ENCODE measurements at places on chromosomes 4 and X.

- no peak for DNase-seq
These were observed 202.7 kb downstream of the OR13H1 start for GRCh38 chrX:131746491-131746968.

- DNase-seq = peak; percentile 15
These were observed 124.5 kb downstream of the EIF4E start for GRCh38 chr4:98804403-98804802.

- no peak for DNase-seq
These were observed 159.6 kb upstream of the RBPJ start for GRCh38 chr4:26161030-26161824.

DNA sequence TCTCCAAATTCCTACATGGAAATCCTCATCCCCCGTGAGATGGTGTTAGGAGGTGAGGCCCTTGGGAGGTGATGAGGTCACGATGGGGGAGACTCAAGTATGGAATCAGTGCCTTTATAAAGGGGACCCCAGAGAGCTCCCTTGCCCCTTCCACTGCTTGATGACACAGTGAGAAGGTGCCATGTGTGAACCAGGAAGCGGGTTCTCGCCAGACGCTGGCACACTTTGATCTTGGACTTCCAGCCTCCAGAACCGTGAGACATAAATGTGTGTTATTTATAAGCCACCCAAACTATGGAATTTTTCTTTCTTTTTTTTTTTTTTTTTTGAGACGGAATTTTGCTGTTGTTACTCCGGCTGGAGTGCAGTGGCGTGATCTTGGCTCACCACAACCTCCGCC is 237.6 kb downstream of the DHRSX start:
- DNase-seq = no peak

DNA sequence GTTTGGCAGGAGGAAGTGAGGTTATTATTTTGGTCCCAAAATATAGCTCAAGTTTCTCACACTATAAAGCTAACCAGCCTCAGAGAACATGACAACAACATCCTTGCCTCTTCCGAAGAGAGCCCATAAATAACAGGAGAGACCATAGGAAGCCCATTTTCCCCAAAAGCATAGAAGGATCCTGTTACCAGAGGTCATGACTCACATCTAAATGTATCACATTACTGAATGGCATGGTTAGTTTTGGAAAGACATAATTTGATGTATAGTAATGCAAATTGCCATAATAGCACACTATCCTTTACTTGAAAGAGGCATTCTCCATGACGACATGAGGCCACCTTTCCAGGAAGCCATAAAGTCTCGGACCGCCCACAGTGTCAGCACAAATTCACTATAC is 238.8 kb upstream of the GRIA3 start:
- DNase-seq = no peak

DNA sequence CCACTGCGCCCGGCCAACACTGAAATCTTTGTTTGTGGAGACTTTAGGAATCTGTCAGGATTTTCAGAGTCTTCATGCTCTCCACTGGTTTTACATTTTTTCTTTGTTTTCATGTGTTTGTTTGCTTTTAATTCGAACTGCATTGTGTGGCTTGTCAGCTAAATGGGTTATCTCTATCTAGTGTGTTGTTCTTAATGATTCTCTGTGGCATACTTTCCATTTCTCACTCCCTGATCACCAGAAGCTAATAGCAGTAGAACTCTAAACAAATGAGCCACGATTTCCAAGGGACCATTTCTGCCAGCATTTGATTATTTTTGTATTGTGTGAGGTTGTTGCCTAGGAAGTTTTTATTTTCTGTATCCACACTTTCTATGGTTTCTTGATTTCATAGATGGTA is 352.4 kb downstream of the CAMK2D start:
- no peak for DNase-seq

DNA sequence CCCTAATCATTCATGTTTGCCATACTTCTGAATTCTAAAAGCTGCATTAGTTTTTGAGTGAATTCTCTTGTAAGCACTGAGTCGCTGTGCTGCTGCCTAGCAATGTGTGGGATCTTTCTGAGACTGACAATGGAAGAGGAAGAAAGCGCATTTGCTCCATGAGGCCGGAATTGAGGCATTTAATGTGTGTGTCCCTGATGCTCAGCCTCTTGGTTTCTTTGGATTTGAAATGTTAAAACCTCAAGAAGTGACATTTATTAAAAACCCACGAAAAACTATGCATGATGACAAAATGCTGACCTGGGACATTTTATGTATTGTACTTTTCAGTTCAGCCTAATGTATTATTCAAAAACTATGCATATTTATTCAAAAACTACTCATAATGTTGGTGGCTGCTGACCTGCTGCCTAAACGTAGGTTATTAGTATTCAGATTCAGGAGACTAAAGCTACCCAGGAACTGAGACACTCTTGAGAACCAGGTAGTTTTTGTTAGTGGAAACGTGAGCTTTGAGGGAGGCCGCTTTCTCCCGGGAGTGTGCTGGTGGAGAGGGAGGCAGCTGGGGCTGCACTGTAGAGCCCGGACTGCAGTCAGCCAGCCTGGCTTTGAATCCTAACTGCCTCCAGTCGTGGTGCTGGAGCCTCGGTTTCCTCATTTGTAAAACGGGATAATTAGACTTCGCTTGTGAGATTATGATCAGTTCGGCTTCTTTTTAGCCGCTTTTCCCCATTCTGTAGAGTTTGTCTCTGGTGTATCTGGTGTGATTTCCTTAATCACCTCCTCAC is 11.3 kb downstream of the RGS12 start:
- DNase-seq = no peak

DNA sequence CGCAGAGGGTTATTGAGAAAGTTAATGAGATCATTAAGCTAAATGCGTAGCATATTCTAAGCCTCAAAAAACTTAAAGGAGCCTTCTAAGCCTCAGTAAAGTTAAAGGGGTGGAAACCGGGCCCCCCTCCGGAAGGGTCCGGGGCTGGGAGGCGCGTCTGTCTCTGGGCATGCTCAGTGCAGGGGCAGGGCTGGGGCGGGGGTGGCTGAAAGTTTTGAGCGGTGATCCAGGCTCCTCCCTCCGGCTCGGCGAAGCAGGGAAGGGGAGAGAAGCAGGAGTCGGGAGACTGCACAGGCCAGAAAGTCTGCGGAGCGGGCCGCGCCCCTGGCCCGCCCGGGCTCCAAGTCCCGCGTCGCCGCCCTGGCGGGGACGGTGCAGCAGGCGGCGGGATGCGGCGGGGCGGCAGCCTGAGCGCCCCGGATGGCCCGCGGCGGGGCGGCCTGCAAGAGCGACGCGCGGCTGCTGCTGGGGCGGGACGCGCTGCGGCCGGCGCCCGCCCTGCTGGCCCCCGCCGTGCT is at the start of gene EVC:
EVC (plus strand) TSS at position 241 of the 518 bp plus-strand sequence; CDS start at position 421, 180 bp downstream.
- DNase-seq = peak; percentile 71

- no peak for DNase-seq
These were observed 157.4 kb downstream of the GATB start for GRCh38 chr4:151603377-151603776.

DNA sequence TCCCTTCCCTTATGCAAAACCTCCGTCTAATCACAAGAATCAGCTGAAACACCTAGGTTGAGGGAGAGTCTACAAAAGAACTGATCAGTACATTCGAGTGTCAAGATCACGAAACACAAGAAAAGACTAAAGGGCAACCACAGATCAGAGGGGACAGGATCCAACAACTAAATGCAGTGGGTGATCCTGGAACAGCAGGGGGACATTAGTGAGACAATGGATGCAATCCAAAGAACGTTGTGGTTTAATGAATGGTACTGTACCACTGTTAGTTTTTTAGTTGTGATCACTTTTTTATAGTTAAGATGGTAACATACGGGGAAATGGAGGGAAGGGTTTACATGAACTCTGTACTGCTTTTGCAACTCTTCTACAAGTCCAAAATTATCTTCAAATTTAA is 79.2 kb downstream of the RELL1 start:
- DNase-seq = no peak

DNA sequence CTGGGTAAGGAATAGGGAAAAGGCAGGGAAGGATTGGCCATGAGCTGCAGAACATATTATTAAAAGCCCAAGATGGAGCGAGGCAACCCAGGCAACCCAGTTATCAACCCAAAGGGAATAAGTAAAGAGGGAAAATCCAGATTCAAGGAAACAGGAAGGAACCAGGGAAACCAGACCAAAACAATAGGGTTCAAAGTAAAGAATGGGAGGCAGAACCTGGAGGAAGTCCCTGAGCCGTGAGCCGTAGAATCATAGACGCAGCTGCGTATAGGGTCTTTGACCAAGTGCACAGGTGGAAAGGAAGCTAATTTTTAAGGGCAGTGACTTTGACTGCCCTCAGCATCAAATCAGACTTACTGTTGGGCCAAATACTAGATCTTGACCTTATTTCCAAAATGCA is 98.5 kb upstream of the SRD5A3 start:
- no peak for DNase-seq

DNA sequence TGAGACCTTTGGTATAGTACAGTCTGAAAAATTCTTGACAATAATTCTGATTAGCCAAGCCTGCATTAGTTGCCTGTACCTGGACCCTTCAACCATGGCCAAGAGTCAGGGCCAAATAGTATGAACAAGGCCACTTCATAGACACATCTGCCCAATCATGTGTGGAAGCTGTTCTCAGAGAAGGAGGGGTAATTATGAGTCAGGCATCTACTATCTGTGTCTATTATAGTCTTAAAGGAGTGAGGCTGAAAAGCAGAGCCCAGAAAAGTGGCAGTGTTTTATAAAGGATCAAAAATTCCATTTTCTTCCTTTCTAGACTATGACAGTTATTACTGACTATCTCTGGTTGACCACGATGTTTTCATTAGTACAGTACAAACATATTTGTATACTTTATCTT is 5.0 kb upstream of the ADGRL3 start:
- no peak for DNase-seq

DNA sequence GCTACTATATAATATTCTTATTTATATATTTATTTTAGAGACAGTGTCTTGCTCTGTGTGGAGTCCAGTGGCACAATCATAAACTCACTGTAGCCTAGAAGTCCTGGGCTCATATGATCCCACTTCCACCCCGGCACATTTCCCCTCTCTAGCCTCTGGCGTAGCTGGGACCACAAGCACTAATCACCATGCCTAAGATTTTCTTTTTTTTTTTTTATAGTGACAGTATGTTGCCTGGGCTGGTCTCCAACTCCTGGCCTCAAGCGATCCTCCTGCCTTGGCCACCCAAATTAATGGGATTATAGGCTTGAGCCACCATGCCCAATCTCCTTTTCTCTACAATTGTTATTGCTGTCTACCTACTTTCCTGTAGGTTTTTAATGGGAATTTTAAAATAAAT is 74.1 kb upstream of the BMP3 start:
- DNase-seq = no peak

- DNase-seq = no peak
These were observed 145.9 kb upstream of the NOCT start for GRCh38 chr4:138869631-138870030.

DNA sequence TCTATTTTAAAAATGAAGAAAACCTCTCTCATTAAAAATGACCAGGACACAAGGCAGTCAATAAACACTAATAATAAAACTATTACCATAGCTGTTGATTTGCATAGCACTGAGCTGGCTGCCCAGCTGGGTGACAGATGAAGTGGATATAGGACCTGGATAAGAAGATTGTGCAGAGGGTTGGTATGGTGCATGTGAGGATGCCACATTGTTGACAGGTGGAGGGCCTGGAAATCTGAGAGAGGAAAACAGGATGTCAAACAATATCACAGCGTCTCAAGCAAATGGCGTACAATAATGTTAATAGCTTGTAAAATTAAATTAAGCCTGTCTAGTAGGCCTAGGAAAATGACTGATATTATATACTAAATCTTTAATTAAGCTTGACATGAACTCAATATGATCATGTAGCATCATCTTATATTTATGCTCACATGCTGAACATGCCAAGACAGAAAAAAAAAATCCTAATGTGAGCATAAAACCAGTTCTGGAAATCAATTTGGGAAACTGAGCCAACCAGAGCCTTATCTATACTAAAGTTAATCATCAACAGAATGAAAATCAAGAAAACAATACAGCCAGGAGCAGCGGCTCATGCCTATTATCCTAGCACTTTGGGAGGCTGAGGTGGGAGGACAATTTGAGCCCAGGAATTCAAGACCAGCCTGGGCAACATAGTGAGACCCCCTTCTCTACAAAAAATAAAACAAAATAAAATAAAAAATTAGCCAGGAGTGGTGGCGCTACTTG is 18.6 kb downstream of the SEC24D start:
- no peak for DNase-seq

- peak; percentile 27 for DNase-seq
These were observed 25.4 kb upstream of the RASL11B start for GRCh38 chr4:52836678-52837077.

DNA sequence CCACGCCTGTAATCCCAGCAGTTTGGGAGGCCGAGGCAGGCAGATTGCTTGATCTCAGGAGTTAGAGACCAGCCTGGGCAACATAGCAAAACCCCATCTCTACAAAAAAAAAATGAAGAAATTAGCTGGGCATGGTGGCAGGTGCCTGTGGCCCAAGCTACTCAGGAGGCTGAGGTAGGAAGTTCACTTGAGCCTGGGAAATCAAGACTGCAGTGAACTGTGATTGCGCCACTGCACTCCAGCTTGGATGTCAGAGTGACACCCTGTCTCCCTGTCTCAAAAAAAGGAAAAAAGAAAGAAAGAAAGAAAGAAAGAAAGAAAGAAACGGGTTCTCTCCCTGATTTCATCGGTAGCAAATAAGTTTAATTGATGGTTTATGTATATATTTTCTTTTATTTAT is 64.6 kb upstream of the ESX1 start:
- peak; percentile 11 for DNase-seq

DNA sequence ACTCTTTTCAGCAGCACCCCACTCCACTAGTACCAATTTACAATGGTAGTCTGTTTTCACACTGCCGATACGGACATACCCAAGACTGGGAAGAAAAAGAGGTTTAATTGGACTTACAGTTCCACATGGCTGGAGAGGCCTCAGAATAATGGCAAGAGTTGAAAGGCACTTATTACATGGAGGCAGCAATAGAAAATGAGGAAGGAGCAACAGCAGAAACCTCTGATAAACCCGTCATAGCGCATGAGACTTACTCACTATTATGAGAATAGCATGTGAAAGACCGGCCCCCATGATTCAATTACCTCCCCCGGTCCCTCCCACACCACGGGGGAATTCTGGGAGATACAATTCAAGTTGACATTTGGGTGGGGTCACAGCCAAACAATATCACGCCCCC is 34.1 kb upstream of the MAGEA4 start:
- DNase-seq = no peak

- DNase-seq = no peak
These were observed 127.0 kb downstream of the STOX2 start for GRCh38 chr4:184032091-184032490.

DNA sequence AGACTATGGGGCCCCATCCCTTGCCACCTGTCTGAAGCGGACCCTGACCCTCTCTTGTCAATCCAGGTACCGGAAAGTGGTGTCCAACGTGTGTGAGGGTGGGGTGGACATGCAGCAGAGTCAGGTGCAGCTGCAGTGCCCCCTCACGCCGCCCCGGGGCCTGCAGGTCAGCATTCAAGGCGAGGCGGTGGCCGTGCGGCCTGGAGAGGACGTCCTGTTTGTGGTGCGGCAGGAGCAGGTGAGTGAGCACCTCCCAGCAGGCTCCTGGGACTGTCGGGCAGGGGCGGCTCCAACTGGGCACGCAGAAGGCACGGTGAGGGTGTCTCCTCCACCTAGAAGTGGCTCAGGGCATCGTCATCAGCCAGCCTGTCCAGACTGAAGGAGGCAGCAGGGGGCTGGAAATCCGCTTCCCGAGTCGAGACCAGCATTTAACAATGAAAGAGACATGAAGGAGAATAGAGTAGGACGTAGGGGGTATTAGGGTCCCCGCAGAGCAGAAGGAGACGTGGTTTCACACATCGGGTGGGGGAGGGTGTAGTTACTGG is 221.6 kb downstream of the AFAP1 start:
- no peak for DNase-seq
